HEK293T (cell line): ENCODE measurements at places on chromosomes 12 and 14.

DNA sequence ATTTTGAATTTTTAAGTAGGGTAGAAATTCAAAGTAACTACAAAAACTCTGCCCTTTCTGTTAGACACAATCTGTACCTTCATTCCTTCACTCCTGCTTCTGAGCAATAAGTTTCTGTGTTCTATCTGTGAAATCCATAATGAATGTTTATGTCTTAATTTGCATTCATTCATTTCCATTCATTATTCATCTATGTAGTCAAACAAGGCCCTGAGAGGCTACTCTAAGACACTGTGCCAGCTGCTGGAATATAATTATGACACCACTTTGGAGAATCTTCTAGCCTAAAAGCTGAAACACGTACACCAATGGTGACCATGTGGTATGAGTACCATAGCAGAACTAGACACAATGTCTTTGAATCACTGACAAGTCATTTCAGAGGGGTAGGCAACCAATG lies 199.9 kb upstream of the FAR2 start:
- DNase-seq: no peak

DNA sequence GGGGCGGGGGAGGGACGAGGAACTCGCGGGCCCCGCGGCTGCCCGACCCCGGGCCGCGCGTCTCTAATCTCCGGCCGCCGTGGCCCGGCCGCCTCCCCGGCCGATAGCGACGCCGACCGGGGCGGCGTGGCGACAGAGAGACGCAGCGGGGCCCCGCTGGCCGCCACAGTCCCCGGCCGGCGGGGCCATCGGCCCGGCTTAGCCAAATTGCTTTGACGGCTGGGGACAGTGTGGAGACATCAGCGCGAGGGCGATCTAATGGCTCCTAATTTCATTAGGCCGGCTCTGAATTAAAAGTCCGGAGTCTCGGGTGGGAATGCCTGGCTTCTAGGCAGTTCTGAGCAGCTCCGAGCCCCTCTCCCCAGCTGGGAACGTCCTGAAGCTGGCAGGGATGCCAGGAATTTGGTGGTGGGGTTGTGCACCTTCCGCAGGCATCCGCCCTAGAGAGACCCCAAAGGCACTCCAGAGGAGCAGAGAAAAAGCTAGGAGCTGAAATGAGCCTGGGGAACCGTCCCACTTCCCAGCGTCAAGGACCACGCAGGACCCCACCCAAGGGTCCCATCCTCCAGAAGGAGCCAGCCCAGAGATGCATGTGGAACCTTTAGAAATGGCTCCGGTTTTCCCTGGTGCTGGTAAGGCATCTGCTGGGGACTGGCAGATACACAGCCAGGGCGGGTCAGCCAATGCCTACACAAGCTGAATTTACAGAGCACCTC lies 9.6 kb downstream of the TBX5 start:
- DNase-seq: peak; percentile 16

- no peak for DNase-seq
These were observed 103.5 kb downstream of the METTL25 start for GRCh38 chr12:82461836-82462235.

GRCh38 chr12:6767353-6768319 lies 1.5 kb downstream of the PTMS start:
- DNase-seq: no peak

- no peak for DNase-seq
These were observed 1.2 kb upstream of the C14orf180 start for GRCh38 chr14:104578321-104578720.

GRCh38 chr12:113136128-113136989 lies 798 bp upstream of the RASAL1 start:
- no peak for DNase-seq

DNA sequence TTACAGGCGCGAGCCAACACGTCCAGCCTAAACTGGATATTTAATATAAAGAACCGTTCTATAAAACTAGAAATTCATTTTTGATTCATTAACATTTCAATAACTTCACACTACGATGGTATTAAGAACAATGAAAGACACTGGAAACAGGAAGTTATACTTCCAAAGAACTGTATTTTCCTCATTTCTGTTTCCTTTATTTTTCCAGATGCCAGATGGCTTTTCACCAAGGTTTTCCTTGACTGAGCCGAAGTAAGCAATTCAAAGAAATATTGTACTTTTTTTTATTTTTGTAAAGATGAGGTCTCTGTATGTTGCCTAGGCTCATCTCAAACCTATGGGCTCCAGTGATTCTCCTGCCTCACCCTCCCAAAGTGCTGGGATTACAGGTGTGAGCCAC lies 28.2 kb downstream of the EEA1 start:
- no peak for DNase-seq

DNA sequence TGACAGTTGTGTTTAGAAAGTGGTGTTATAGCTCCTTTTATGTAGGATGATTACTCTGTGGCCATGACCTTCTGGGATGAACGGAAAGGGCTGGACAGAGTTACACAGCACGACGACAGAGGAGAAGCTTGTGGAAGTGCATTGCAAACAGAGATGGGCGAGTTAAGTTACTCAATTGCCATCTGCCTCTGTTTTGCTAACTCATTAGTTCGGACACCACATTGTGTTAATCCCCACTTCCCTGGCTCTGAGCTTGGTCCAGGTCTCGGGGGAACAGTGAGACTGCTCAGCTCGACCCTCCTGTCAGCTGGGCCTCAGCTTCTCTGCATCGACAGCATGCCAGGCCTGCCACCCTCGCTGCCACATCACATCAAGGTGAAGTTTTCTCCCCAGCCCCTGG lies 408.0 kb downstream of the ZFP36L1 start:
- no peak for DNase-seq

- no peak for DNase-seq
These were observed 858.1 kb downstream of the NRXN3 start for GRCh38 chr14:79028281-79028680.

GRCh38 chr12:55733021-55733555 lies 4.3 kb upstream of the CD63 start:
- DNase-seq: no peak

GRCh38 chr12:29725587-29726320 lies 58.0 kb downstream of the TMTC1 start:
- DNase-seq: peak; percentile 23

GRCh38 chr12:123237646-123238329 lies 4.6 kb downstream of the MTRFR start:
- peak; percentile 36 for DNase-seq

DNA sequence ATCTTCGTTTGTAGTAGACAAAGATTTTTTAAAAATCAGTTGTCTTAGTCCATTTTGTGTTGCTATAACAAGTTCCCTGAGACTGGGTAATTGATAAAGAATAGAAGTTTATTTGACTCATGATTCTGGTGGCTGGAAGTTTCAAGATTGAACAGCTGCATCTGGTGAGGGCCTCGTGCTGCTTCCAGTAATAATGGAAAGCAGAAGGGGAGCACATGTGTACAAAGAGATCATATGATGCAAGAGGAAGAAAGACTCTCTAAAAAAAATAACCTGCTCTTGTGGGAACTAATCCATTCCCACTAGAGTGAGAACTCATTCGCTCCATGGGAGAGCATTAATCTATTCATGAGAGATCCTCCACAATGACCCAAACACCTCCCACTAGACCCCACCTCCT lies 24.8 kb downstream of the MUCL1 start:
- no peak for DNase-seq

DNA sequence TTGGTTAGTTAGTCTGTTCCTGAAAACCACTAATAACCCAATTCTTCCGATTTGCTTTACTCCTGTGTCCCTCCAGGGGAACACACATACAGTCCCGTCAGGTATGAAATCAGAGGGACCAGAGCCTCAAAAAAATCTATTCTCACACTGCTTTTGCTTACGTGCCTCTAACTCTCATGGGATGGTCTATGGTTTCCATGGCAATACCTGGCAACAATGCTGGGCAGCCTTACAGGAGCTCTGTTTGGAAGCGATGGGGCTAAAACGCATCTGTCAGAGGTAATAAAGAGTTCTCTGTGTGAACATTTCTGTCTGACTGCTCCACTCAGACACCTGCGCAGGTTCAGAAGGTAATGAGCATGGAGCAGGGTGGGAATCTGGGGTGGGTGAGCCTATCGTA lies 376.2 kb downstream of the GXYLT1 start:
- no peak for DNase-seq

- no peak for DNase-seq
These were observed 71.6 kb downstream of the FGD4 start for GRCh38 chr12:32470936-32471470.

DNA sequence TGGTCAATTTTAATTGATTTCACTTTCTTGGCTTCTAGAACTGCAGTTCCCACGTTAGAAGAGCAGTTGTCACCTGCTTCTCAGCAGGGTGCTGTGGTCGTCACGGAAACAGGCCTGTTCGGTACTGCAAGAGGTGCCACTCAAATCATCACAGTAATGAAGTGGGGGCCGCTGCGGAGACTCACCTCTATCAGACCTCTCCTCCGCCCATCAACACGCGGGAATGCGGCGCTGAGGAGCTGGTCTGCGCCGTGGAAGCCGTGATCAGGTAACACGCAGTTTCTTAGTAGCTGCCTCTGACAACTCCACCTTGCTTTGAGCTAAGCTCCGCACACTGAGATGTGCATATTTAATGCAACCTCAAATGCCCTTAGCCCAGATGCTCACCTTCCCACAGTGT lies 107.2 kb downstream of the UNC79 start:
- DNase-seq: no peak
